SK-N-SH treated with all-trans-retinoic acid at 6 μM for 48 hours (cell line): ENCODE measurements at places on chromosomes 7 and 10.

- no peak for ATAC-seq
Observed at GRCh38 chr7:68248973-68249372, 1252.3 kb downstream of the TYW1 start.

DNA sequence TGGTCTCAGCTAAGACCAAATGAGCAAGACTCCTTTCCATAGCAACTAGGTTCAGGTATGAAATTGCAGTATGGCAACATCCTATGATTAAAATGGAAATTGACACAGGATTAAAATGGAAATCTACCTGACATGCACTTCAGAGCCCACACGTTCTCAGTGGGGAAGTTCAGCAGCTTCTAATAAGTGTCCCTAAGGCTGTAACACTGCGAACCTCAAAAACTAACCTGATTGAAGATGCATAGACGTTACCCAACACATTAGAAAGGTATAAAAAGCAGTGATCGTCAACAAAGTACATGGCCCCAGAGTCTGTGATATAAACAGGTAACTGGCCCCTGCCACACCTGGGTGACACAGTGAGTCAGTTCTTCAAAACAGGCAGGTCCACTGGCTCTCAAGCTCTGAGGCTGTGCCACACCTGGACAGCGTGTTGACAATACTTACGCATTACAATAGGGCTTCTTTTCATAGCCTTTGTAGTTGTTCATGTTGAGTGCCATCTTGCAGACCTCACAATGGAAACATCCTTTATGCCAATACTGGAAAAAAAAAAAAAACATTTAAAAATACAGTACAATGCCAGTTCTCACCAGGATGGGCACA, 274.9 kb upstream of the NEBL start:
- ATAC-seq, result no peak

GRCh38 chr10:124629415-124629814, 114.8 kb downstream of the FAM53B start:
- no peak for ATAC-seq

DNA sequence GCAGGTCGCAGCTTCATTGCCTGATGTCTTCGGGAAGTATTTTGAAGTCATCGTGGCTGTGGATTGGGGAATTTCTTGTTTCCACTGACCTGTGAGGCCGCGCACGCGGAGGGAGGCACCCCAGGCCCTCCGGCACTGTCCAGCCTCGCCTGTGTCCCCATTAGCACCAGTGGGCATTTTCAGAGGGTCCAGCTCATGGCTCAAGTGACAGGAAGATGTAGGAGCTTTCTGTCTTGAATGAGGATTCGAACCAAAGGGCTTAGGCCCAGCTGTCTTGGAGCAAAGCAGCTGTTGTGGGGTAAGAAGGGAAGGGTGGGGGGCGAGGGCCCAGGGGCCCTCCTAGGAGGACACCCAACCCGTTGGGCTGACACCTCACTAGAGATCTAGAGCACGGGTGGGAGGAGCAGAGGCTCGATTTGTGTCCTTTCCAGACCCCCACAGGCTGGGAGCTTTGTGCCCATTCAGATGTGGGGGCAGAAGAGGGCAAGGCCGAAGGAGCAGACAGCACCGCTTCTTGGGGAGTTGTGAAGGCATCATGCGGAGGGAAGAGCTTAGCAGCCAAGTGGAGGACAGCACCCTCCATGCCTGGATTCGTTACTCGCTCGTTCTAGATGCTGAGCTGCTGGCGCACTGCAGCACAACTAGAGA, 914 bp downstream of the ZNF37A start:
- ATAC-seq, result no peak

DNA sequence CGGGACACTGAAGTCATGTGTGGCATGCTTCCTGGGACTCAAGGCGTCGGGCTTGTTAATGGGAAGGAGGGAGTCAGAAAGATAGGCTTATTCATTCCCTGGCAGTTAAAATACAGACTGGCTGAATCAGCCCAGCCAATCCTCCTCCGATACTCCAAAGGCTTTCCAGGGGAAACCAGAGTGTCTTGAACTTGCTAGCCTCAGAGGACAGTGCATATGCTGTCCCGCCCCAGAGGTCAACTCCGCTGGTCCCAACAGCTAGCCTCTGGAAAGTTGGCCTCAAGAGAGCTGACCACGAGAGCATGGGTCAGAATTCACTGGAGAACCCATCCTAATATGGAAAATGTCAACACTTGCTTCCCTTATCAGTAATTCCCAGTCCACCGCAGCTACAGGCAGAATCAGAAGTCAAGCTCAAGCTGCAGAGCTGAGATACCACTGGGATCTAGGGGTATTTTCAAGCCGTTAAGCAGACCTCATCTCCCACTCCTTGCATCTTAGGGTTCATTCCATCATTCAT, 43.0 kb downstream of the ELMO1 start:
- ATAC-seq, result no peak

DNA sequence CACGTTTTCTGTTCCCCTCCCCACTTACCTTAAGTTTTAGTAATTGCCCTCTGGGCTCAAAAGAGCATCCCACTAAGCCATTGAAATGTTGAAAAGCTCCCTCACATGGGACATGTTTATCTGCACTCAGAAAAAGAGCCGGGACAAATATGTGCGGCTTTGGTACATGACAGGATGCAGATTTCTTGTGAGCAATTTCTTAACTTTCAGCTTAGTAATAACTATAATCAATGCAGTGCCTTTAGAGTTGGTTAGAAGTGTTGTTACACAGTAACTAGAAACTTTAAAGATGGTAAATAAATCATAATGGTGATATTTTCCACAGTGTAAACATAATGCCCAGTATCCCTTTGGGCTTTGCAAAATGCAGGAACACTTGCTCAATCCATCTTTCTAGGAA, 89.2 kb downstream of the ZNF365 start:
- ATAC-seq, result no peak
